ENCODE measurements at places on chromosomes 11 and 22. TPM values are rescaled to one million over a fixed set of nuclear protein-coding genes. Genes with fewer than 3 reads are reported as not detected.

The PANX2 gene
- 1.2 TPM for total RNA-seq

DNA sequence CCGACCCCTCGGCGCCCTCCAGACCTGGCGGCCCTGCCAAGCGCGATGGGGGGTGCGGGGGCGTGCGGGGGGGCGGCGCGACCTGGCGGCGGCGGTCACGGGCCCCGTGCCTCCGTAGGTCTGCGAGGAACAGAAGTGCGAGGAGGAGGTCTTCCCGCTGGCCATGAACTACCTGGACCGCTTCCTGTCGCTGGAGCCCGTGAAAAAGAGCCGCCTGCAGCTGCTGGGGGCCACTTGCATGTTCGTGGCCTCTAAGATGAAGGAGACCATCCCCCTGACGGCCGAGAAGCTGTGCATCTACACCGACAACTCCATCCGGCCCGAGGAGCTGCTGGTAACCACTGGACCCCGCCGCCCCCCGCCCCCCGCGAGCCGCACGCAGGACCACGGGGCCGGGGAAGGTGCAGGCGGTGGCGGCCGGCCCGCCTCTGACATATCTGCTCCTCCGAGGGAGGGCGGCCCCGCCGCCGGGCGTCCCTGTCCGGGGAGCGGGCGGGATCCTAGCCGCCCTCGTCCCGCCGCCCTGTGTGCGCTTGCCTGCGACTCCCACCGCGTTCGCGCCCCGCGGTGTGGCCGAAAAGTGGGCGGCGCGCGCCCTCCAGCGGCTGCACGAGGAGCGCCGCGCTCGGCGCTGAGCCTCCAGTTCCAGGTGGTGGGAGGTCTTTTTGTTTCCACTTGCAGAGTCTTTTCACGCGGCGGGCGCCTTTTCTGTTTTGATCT, 2.1 kb downstream of the CCND1 start:
- peak; percentile 71 for DNase-seq
- H3K36me3 ChIP-seq: no peaks in the 10 kb centered on the region
- H3K4me1 ChIP-seq: peaks cover 27% of the 10 kb centered on the region
- peak overlapping the region; percentile 52 for H3K4me3 ChIP-seq
- peaks cover 20% of the 10 kb centered on the region for H3K27me3 ChIP-seq

- H3K4me1 ChIP-seq: no peaks in the 10 kb centered on the region
- no peaks in the 10 kb centered on the region for H3K36me3 ChIP-seq
- H3K27ac ChIP-seq: no peak overlapping the region
- H3K27me3 ChIP-seq: peaks cover 13% of the 10 kb centered on the region
- DNase-seq: no peak
- no peak overlapping the region for H3K4me3 ChIP-seq
These were observed 27.1 kb upstream of the TOP3B start for GRCh38 chr22:22009661-22010060.

The CRYBB2 gene
- not detected for total RNA-seq

The TENM4 gene
- total RNA-seq: not detected

GRCh38 chr22:49431551-49431950, 396.1 kb downstream of the BRD1 start:
- peaks cover 2% of the 10 kb centered on the region for H3K36me3 ChIP-seq
- H3K27ac ChIP-seq: no peak overlapping the region
- no peak overlapping the region for H3K4me3 ChIP-seq
- no peaks in the 10 kb centered on the region for H3K4me1 ChIP-seq
- H3K27me3 ChIP-seq: peaks cover 8% of the 10 kb centered on the region
- DNase-seq: no peak

DNA sequence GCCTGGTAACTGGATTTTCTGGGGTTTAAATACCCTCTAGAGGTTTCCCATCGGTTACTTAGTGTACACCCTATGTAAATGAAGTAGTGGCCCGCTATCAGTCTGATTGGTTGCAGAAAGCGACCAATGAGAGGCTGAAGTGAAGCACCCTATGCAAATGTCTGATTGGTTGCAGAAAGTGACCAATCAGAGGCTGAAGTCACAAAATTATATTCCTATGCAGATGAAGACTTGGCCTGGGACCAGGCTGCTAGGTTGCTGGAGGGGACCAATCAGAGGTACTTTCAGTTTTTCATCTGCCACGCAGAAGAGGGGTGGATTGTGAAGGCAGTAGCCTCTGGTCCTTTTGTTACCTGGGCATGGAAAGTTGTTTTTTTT, 134.8 kb downstream of the TBC1D22A start:
- H3K27me3 ChIP-seq: no peaks in the 10 kb centered on the region
- DNase-seq: no peak
- peaks cover 6% of the 10 kb centered on the region for H3K4me1 ChIP-seq
- H3K4me3 ChIP-seq: no peak overlapping the region
- H3K36me3 ChIP-seq: peaks cover 17% of the 10 kb centered on the region

GRCh38 chr11:18721561-18722292, 4.3 kb downstream of the IGSF22 start:
- H3K4me1 ChIP-seq: peaks cover 2% of the 10 kb centered on the region
- DNase-seq: peak; percentile 70
- H3K27ac ChIP-seq: no peak overlapping the region

- DNase-seq: peak; percentile 65
- peak overlapping the region; percentile 44 for H3K27ac ChIP-seq
- no peaks in the 10 kb centered on the region for H3K36me3 ChIP-seq
- no peaks in the 10 kb centered on the region for H3K27me3 ChIP-seq
- H3K4me3 ChIP-seq: no peak overlapping the region
These were observed 24.2 kb downstream of the PPFIBP2 start for GRCh38 chr11:7538031-7538430.

DNA sequence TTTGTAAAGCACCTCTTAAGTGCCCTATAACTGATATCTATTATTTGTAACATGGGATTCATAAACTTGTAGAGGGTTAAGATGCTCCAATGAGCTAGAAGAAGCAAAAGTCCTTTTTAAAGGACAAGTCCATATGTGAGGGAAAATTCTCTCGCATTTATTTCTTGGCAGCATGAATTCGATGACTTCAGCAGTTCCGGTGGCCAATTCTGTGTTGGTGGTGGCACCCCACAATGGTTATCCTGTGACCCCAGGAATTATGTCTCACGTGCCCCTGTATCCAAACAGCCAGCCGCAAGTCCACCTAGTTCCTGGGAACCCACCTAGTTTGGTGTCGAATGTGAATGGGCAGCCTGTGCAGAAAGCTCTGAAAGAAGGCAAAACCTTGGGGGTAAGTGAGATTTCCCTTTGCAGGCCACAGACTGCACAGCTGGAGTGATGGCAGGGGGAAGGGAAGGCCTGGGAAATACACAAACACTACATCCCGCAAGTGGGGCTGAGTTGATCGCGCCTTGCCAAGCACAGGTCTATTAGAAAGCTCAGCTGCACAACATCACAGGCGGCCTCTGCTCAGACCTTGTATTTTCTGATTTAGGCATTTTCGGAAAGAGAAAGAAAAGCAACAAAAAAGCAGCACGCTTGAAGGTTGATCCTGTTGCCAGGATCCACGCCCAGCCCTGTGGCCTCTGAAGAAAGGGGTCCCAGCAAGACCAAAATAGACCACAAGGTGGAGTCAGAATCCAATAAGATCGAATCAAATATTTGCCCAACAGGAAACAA, 1.5 kb downstream of the MS4A8 start:
- no peak for DNase-seq
- no peaks in the 10 kb centered on the region for H3K4me1 ChIP-seq
- no peaks in the 10 kb centered on the region for H3K27me3 ChIP-seq
- H3K36me3 ChIP-seq: no peaks in the 10 kb centered on the region
- no peak overlapping the region for H3K27ac ChIP-seq
